ENCODE measurements at places on chromosomes 16 and 17. TPM values are rescaled to one million over a fixed set of nuclear protein-coding genes. Genes with fewer than 3 reads are reported as not detected.

DNA sequence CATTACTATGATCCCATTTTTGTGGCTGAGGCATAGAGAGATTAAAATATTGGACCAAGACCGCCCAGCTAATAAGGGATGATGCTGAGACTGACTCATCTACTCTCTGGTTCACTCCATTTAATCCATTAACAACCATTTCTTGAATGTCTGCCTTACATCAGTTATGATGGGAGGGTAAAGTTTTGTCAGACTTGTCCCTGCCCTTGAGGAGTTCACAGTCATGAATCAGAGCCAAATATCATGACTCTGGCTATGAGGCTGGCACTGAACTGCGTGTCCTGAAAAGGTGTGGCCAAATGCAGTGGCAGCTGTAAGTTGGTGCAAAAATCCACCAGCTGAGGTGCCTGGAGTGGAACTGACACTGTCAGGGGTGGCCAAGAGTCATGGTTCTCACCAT lies 35.0 kb upstream of the MAF start:
- H3K27ac ChIP-seq: no peak overlapping the region
- H3K27me3 ChIP-seq: no peaks in the 10 kb centered on the region
- H3K4me3 ChIP-seq: no peak overlapping the region

HBA1 gene
- not detected for total RNA-seq

GRCh38 chr16:11609474-11610120 lies 22.9 kb upstream of the LITAF start:
- no peak for DNase-seq
- H3K27ac ChIP-seq: peak overlapping the region; percentile 53

GRCh38 chr16:11201498-11202259 lies 54.3 kb downstream of the SOCS1 start:
- H3K4me1 ChIP-seq: no peaks in the 10 kb centered on the region
- H3K27me3 ChIP-seq: no peaks in the 10 kb centered on the region
- no peak overlapping the region for H3K27ac ChIP-seq
- H3K36me3 ChIP-seq: no peaks in the 10 kb centered on the region

GRCh38 chr17:38322156-38322779 lies 21.5 kb downstream of the GPR179 start:
- peaks cover 11% of the 10 kb centered on the region for H3K4me1 ChIP-seq
- no peaks in the 10 kb centered on the region for H3K27me3 ChIP-seq
- no peak overlapping the region for H3K4me3 ChIP-seq
- peak; percentile 93 for DNase-seq
- peaks cover 25% of the 10 kb centered on the region for H3K36me3 ChIP-seq

GRCh38 chr17:29870836-29871465 lies 59.1 kb downstream of the SSH2 start:
- H3K27me3 ChIP-seq: peaks cover 14% of the 10 kb centered on the region
- no peak overlapping the region for H3K27ac ChIP-seq
- peaks cover 3% of the 10 kb centered on the region for H3K4me1 ChIP-seq
- H3K36me3 ChIP-seq: no peaks in the 10 kb centered on the region
- no peak for DNase-seq
- no peak overlapping the region for H3K4me3 ChIP-seq

All from endodermal cell (in vitro differentiated cells).